ENCODE measurements at places on chromosomes 2 and 18.
A peak's percentile ranks its signal among the peaks of the same experiment; 100 is the strongest.

GRCh38 chr2:3612639-3613523, 18.0 kb downstream of the COLEC11 start:
- H3K36me3 ChIP-seq = no peaks in the 10 kb centered on the region
- no peaks in the 10 kb centered on the region for H3K27me3 ChIP-seq
- DNase-seq = no peak
- H3K4me3 ChIP-seq = no peak overlapping the region

DNA sequence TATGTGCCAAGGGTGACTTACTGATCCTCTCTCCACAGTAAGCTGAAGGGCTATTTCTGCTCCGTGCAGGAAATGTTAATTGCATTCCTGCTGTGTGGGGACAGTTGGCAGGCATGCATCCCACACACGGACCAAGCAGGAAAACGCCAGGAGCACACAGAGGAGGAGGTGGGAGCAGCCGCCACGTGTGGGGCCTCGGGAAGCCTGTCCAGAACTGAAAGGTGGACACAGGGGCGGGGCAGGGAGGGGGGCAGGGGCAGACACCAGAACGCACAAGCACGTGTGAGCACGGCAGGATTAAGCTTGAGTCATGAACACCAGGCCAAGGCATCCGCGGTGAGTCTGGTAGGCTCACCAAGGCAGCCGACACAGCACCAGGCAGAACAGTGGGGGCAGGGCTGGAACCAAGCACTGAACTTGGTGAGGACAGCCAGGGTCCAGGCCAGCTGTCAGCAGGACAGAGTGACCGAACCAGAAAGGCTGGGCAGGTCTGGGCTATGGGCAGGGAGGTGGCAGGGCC, 177.1 kb downstream of the EIPR1 start:
- no peak for DNase-seq
- no peaks in the 10 kb centered on the region for H3K27me3 ChIP-seq
- H3K4me1 ChIP-seq = no peaks in the 10 kb centered on the region
- no peak overlapping the region for H3K4me3 ChIP-seq

- DNase-seq = no peak
- no peaks in the 10 kb centered on the region for H3K36me3 ChIP-seq
- no peak overlapping the region for H3K4me3 ChIP-seq
- H3K4me1 ChIP-seq = no peaks in the 10 kb centered on the region
- H3K27me3 ChIP-seq = no peaks in the 10 kb centered on the region
Measured at GRCh38 chr2:143429932-143430679, 300.9 kb downstream of the ARHGAP15 start.

GRCh38 chr2:28665041-28665704, 86.5 kb upstream of the PPP1CB start:
- no peak for DNase-seq
- H3K36me3 ChIP-seq = no peaks in the 10 kb centered on the region
- H3K27ac ChIP-seq = peak overlapping the region; percentile 66
- peaks cover 14% of the 10 kb centered on the region for H3K4me1 ChIP-seq
- H3K27me3 ChIP-seq = no peaks in the 10 kb centered on the region
- H3K4me3 ChIP-seq = no peak overlapping the region

GRCh38 chr2:84894758-84895520, 10.5 kb upstream of the TMSB10 start:
- H3K4me3 ChIP-seq = no peak overlapping the region
- H3K4me1 ChIP-seq = peaks cover 15% of the 10 kb centered on the region
- no peaks in the 10 kb centered on the region for H3K36me3 ChIP-seq
- no peaks in the 10 kb centered on the region for H3K27me3 ChIP-seq
- peak overlapping the region; percentile 33 for H3K27ac ChIP-seq

GRCh38 chr2:39508198-39508597, 71.1 kb upstream of the MAP4K3 start:
- DNase-seq = no peak
- no peak overlapping the region for H3K27ac ChIP-seq
- H3K36me3 ChIP-seq = no peaks in the 10 kb centered on the region
- H3K4me1 ChIP-seq = peaks cover 57% of the 10 kb centered on the region

DNA sequence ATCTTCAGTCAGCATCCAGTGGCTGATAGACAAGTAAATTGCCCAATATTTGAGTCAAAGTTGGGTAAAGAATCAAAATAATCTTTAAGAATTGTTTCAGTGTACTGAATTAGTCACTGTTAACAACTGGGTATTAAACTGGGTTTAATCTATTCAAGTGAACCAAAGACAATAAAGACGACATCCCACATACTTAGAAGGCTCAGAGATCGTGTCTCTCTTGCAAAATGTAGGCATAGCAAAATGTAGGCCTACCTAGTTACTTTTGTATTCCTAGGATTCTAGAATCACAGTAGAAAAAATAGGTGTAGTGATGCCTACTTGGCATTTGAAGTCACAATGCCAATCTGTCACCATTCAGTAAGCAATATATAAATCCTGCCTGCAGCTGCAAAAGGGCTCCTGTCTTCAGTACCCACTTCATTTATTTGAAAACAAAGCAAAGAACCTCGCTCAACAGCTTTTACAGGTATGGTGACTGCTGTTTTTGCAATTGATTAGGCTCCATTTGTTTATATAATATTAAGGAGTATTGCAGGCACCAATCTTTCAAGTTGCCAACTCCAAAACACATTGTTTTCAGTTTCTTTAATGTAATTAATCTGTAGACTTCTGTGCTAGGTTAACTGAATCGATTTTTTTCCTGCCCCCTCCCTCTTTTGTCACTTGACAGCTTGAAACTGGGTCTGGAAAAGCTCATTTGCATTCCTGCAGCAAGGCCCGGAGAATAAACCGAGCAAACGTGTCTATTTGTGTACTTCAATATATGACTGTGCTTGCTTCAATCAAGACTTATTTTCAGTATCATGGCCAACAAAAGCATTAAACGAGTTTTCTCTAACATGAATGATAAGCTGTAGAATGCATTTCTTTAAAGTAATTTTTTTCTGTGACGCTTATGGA, 1074.9 kb downstream of the TDRD15 start:
- DNase-seq = no peak
- H3K36me3 ChIP-seq = no peaks in the 10 kb centered on the region
- no peaks in the 10 kb centered on the region for H3K27me3 ChIP-seq
- H3K27ac ChIP-seq = no peak overlapping the region

- H3K27ac ChIP-seq = peak overlapping the region; percentile 42
- DNase-seq = no peak
- H3K4me3 ChIP-seq = no peak overlapping the region
- peaks cover 32% of the 10 kb centered on the region for H3K36me3 ChIP-seq
- H3K27me3 ChIP-seq = no peaks in the 10 kb centered on the region
- no peaks in the 10 kb centered on the region for H3K4me1 ChIP-seq
Measured at GRCh38 chr2:200616193-200616592, 30.4 kb downstream of the AOX1 start.

DNA sequence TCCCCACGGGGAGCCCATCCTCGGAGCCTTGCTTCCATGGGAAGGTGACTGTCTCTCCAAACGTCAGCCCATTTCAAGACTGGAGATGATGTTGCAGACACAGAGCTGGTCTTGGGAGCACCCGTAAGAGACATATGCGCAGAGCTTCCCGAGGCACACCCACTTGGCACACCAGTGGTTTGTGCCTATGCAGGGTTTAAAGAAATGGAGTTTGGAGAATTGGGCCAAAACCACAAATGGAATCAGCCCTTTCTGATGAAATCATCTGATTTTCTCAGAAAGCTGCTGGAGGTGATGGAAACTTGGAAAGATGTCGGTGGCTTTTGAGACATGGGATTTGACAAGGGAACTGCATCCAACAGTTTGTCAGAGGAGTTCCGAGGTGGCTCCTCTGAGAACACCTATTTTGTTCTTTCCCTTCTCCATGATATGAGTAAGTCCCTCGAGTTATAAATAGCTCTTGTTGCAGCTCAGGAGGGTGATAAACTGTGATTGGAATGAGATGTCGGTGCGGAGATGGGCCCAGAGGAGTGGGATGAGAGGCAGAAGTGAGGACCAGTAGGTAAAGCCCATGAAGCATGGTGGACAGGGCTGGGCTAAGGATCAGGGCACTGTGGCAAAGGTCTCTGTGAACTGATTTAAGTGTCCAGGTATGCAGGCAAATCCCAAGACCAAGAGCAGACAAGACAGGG, 225.7 kb downstream of the ACKR3 start:
- H3K4me1 ChIP-seq = no peaks in the 10 kb centered on the region
- no peak overlapping the region for H3K4me3 ChIP-seq
- H3K36me3 ChIP-seq = no peaks in the 10 kb centered on the region
- no peak overlapping the region for H3K27ac ChIP-seq
- no peaks in the 10 kb centered on the region for H3K27me3 ChIP-seq

GRCh38 chr18:48868468-48869466, 82.0 kb downstream of the SMAD7 start:
- no peak overlapping the region for H3K4me3 ChIP-seq
- no peaks in the 10 kb centered on the region for H3K27me3 ChIP-seq
- no peak for DNase-seq
- no peaks in the 10 kb centered on the region for H3K4me1 ChIP-seq
- H3K27ac ChIP-seq = no peak overlapping the region

Measured in tibial nerve (tissue), 4 donors.